ENCODE measurements at places on chromosomes 4 and X.

GRCh38 chrX:17602245-17602644 is 135.0 kb upstream of the SCML1 start:
- DNase-seq: no peak

DNA sequence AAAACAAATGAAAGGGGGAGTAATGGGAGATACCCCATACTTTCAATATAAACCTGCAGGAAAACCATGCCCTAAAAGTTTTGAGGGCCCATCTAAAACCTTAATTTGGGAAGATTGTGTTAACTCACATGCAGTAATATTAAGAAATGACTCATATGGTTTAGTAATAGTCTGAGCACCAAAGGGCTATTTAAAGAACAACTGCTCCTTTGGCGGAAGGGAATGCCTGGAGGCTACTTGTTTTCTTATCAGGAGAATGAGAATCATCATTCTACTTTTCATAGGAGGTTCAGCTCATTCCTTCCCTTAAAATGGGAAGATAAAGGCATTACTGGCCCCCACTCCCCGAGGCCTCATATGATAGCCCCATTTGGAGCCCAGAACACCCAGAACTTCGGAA is 47.6 kb downstream of the SPIN3 start:
- DNase-seq: no peak

GRCh38 chr4:148312956-148313490 is 129.2 kb downstream of the NR3C2 start:
- DNase-seq: no peak

GRCh38 chr4:86688026-86688425 is 93.9 kb downstream of the PTPN13 start:
- DNase-seq: no peak

DNA sequence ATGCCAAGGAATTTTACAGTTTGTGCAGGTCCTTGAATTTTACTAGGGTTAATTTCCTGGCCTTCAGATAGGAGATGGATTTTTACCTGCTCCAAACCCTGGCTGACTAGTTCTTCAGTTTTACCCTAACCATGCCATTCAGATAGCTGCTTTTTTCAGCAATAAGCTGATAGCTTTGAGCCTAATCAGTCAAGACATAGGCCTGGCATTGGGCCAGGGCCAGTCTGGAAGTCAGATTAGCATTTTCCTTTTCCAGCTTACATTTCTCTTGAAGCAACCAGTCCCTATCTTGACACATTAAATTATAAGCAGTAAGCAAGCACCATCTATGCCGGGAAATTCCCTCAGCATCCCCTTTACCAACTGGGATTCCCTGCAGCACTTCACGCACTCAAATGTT is 177.1 kb downstream of the ADGRA3 start:
- no peak for DNase-seq

- DNase-seq: no peak
Observed at GRCh38 chr4:119729835-119730670, 101.4 kb upstream of the PDE5A start.

- no peak for DNase-seq
Observed at GRCh38 chr4:24674279-24674678, 89.9 kb upstream of the DHX15 start.

DNA sequence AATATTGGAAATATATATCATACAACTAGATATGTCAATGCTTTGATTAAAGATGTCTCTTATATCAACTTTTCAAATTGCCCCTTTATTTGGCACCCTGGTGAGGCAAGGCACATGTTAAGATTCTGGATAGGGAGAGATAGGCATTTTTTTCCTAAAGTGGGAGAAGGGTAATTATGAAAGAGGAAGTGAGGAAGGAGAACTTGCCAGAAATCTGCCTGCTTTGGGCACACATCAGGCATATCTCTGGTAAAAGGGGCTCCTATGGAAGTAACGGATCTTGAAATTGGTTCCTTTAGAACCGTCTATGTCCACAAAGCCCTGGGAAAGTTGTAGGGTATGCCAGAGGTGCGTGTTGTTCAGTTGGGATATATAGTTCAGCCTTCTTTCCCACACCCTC is 5.7 kb downstream of the IL15 start:
- DNase-seq: no peak

- DNase-seq: no peak
Observed at GRCh38 chr4:106454021-106454420, 85.4 kb upstream of the GIMD1 start.

DNA sequence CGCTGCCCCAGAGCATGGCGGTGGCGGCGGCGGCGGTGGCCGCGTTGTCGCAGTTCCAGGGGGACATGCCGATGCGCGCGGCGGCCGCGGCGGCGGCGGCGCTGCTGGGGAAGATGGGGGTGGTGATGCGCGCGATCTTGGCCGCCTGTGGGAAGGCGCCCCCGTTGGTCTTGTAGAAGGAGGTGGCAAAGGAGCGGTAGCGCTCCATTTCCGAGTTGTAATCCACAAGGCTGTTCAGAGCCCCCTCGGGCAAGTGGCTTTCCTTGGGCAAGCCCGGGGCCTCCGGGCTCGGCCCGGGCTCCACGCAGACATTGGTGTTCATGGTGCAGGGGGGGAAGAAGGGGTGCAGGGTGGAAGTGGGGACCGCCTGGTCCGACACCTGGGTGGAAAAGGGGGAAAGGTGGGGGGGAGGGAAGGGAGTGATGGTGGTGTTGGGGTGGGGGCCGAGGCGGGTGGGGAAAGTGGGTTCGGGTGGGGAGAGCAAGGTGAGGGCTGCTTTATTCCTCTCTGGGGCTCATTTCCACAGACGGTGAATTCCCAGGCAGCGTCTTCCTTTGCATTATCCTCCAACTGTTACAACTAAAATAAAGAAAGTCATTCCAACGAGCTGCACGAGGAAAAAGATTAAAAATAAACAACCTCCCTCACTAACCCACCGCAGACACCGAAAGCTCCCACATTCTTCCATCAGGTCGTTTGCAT is 3.1 kb downstream of the CXXC4 start:
- no peak for DNase-seq

- DNase-seq: no peak
Observed at GRCh38 chr4:141395246-141395830, 174.6 kb downstream of the ZNF330 start.

DNA sequence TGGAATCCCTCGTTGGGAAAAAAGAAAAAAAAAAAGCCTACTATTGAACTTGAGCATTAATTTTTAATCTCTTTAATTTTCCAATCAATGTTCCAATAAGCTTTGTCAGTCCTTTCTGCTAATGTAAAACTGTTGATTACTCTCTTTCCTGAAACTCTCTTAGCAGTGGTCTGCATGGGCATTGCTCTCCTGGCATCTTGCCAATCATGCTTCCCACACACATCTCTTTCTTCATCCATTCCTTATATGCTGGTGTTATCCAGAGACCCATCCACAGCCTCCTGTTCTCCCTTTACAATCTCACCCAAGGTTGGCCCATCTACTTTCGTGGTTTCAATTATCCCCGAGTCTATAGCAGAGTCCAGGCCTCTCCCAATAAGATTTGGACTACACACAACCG is 31.8 kb upstream of the KCNE5 start:
- DNase-seq: no peak

- DNase-seq: no peak
Observed at GRCh38 chr4:177313263-177313662, 3.6 kb downstream of the NEIL3 start.

GRCh38 chr4:105871997-105872396 is 23.3 kb upstream of the NPNT start:
- no peak for DNase-seq

- DNase-seq: no peak
Observed at GRCh38 chrX:75596178-75596577, 73.3 kb upstream of the ZDHHC15 start.

DNA sequence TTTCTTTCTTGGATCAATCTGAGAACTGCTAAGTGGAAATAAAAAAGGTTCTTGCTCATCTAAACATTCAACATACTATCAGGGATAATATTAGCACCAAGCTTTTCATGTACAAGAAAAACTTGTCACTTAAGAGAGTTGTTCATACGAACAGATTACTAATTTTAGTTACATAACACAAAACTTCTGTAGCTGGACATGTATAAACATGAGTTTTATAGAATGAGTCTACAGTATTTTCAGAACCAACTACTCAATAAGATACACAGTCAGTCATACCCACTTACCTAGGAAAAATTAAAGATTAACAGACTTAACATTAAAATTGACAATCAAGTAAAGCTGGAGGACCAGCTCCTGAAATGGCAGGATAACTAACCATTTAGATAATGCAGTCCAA is 540.1 kb upstream of the FAM241A start:
- no peak for DNase-seq

DNA sequence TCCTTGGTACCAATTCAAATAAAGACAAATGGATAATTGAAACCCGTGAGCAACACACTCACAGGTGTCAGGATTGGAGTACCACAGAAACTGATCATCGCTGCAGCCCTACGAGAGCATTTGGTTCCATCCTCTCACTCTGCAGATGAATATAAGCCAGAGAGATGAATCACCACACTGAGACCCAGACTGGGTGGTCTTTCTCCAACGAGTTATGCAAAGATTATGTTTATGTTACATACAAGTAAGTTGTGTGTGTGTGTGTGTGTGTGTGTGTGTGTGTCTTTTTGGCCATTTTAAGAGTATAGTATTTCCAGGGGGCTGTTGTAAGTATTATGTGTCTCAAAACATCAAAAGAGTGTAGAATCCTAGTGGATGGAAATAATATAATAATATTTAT is 329.5 kb upstream of the ZFP42 start:
- DNase-seq: no peak

DNA sequence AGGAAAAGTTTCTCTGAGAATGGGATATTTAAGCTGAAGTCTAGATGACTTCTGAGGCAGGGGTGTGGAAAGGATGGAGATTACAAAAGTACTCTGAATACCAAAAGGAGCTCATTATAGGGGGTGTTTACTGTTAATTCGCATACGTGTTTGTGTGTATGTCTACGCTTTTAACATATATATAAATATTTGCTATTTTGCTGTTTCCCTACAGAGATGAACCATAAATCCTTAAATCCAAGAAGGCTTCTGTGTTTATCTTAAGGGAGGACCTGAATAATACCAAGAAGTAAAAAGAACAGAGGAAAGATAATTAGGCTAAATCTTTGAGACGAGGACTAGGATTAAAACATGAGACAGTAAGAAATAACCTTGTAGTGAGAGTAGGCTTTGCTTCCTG is 166.0 kb downstream of the ARAP2 start:
- DNase-seq: no peak

GRCh38 chrX:10062980-10063379 is 93.8 kb upstream of the CLCN4 start:
- DNase-seq: no peak

DNA sequence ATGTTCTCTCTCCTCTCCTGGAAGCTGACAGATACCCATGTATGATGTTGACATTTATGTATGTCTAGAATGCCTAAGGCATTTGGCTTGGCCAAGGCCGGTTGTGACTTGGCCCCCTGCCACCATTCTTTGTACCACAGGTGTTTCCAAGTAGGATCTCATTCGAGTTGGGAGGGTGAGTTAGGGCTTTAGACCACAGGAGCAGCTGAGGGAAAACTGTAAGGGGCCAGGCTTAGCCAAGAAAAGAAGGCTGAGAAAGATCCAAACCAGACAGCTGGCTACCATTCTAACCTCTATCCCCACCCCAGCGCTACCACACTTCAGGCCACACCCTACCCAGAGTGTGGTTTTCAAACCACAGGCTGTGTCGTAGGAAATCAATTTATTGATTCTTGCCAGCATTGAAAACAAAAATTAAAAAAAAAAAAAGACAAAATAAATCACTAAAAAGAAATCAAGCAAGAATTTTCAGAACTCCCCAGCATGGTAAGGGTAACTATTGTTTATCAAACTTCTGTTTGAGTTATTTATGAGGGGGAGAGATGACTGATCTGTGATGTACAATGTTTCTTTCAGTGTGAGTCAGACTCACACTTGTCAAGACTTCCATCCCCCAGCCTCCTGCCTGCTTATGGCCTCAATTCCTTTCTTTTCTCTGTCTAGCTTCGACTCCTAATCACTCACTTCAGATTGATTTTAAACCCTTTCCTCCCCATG is 9.9 kb downstream of the TMSB4X start:
- DNase-seq: peak; percentile 83

DNA sequence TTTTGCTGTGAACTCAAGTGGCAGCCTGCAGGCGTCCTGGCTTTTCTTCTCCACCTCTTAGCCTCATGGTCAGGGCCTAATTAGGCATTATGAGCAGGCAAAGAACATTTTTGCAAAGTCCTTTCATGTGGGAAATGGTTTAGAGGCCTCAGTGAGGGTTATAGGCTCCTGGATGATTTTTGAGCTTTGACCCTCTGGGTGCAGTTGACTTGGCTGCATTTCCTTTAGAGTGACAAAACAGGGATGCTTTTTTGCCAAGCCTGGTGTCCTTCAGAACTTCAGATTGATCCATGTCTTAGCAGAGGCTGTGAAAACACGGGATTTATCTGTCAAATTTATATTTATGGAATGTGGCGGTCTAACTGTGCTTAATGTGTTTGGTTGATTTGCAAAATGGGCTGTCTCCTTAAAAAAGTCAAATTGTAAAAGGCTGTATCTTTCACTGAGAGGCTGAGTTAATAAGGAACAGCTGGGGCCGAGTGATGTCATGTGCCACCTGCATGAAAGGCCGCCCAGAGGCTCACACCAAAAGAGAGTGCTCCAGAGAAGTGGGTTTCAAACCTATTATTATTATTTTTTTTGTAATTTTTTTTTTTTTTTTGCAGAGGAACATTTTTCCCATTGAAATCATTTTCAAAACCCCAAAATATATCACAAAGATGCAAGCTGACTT is 192.2 kb upstream of the ARX start:
- DNase-seq: no peak

DNA sequence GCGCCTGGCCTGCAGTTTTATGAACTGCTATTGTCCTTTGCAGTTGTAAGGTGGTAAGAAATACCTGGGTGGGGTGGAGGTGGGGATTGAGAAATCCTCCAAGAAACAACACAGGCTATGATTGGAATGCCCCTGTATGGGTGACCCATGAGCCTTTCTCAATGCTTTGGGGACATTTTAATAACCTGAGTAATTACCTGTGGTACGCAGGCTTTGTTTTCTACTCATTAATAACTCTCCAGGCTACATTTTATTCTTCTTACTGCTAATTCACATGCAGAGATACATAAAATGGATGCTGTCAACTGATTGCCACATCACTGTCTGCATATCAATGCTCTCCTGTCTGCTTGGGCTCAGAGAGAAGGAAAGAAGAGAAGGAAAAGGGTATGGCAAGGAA is 41.8 kb downstream of the PHEX start:
- no peak for DNase-seq

- no peak for DNase-seq
Observed at GRCh38 chr4:90979556-90979955, 852.4 kb downstream of the CCSER1 start.

GRCh38 chrX:11366998-11367595 is 73.9 kb downstream of the AMELX start:
- DNase-seq: no peak

DNA sequence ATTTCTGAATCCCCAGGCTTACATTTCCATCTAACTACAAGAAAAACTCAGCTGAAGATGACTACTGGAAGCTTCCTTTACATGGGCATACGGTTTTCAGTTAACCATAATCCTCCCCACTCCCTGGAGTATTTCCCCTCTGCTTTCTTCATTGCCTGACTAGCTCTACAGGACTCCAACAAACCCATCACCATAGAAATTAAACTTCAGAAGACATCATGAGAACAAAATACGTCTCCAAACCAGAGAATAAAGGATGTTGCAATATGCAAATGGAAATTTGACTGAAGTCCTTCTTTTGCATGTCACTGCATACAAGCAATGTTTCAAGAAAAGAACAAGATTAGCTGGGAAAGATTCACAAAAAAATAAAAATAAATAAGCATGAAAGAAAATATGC is 170.2 kb upstream of the PCDH18 start:
- DNase-seq: no peak
